ENCODE measurements at places on chromosomes 12 and 14. TPM values are rescaled to one million over a fixed set of nuclear protein-coding genes. Genes with fewer than 3 reads are reported as not detected.
A peak's percentile ranks its signal among the peaks of the same experiment; 100 is the strongest.

CLEC2A gene
- not detected for total RNA-seq

GRCh38 chr12:46342562-46343033 is 30.0 kb downstream of the SLC38A2 start:
- peaks cover 2% of the 10 kb centered on the region for H3K27me3 ChIP-seq
- H3K4me1 ChIP-seq, result no peaks in the 10 kb centered on the region
- no peak overlapping the region for H3K4me3 ChIP-seq
- DNase-seq, result peak; percentile 18

DNA sequence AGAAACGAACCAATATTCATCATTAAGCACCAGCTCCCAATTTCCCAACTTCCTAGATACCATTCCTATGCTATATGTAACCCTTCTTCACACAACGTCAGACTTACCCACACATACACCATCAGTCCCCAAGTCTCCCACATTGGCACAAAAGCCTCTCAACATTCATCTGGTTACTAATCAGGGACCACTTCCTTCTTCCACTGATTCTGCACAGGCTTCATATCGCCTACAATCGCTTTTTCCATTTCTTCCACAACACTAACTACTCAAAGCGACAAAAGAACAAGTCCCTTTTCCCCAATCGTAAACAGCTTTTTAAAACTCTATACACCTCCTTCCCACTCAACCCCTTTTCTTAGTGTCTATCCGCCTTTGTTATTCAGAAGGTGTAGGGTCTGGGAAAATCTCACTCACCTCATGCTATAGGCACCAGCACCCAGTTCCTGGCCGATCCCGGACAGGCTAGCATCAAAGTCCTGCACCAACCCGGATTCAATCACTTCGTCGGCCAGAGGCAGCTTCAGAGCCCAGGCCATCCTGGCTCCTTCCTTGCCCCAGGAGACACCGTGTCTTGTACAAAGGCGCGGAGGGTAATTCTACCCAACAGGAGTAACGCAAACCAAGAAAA is 936 bp downstream of the TFCP2 start:
- H3K27ac ChIP-seq, result no peak overlapping the region
- H3K36me3 ChIP-seq, result no peaks in the 10 kb centered on the region
- peak; percentile 38 for DNase-seq
- peaks cover 2% of the 10 kb centered on the region for H3K27me3 ChIP-seq
- no peak overlapping the region for H3K4me3 ChIP-seq

ABCD2 gene
- total RNA-seq, result not detected

ACYP1 gene
- 5.8 TPM for total RNA-seq

- H3K27me3 ChIP-seq, result peaks cover 4% of the 10 kb centered on the region
- no peak for DNase-seq
- H3K4me1 ChIP-seq, result no peaks in the 10 kb centered on the region
- H3K36me3 ChIP-seq, result peaks cover 5% of the 10 kb centered on the region
These were observed 15.6 kb downstream of the CEP170B start for GRCh38 chr14:104880584-104881210.

DNA sequence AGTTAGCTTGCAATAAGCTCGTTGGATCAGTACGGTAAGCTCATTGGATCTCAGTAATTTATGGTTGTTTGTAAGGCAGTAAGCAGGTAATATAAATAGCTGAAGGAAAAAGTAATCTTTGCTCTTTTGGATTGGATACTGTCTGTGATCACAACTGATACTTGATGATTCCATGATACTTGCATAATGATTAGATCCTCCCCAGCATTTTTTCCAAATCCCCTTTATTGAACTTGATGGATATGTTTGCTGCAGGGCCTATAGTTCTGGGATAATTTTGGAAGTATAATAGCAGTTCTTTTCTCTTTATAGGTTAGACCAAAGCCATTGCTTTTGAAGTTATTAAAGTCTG is 5.2 kb downstream of the MDM2 start:
- no peak overlapping the region for H3K4me3 ChIP-seq
- DNase-seq, result no peak
- H3K27ac ChIP-seq, result no peak overlapping the region

CPNE6 gene
- total RNA-seq, result not detected

EPYC gene
- not detected for total RNA-seq

- no peak overlapping the region for H3K27ac ChIP-seq
- peaks cover 4% of the 10 kb centered on the region for H3K27me3 ChIP-seq
- H3K4me3 ChIP-seq, result no peak overlapping the region
These were observed 166.2 kb downstream of the CHST11 start for GRCh38 chr12:104622928-104623327.

DNA sequence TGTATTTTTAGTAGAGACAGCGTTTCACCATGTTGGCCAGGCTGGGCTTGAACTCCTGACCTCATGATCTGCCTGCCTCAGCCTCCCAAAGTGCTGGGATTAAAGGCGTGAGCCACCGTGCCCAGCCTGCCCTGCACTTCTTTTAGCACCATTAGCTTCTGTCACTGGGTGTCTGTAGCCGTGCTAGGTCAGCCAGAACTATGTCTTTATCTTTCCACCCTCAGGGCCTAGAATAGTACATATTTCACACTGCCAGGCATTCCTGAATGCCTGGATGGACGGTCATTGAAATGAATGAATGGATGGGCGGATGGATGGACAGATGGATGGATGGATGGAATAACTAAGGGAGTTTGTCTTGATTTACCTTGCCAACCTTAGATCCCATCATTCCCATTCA is 33.7 kb downstream of the FBXL14 start:
- H3K27me3 ChIP-seq, result peaks cover 4% of the 10 kb centered on the region
- H3K4me3 ChIP-seq, result no peak overlapping the region
- peaks cover 3% of the 10 kb centered on the region for H3K4me1 ChIP-seq
- no peaks in the 10 kb centered on the region for H3K36me3 ChIP-seq

DNA sequence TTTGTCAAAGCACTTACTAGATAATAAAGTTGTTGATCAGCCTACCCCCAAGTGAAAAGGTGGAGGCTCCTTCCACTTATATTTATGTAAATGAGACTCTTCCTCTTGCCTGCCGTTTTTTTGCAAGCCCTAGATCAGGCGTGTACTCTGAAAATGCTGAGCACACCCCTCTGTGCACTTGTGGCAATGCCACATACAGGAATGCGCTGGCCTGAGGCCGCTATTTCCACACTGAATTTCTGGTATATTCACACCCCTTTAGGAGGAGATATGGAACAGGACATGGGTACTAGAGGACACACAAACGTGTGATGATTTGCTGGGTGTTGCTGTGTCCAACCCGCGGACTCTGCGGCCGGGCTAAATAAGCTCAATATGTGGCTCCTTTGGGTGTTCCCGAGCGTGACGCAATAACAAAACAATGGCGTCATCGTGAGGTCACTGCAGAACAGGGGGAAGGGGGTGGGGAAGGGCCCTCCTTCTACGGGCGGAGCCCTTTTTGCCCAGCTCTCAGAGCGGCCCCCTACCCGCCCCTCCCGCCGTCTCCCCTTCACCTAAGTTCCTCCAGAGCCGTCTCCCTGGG is 554 bp upstream of the TSPAN31 start:
- peaks cover 47% of the 10 kb centered on the region for H3K4me1 ChIP-seq
- H3K27me3 ChIP-seq, result peaks cover 17% of the 10 kb centered on the region
- H3K36me3 ChIP-seq, result peaks cover 27% of the 10 kb centered on the region

ALDH1L2 gene
- 1.4 TPM for total RNA-seq
